Activated T-helper 9 cell treated with anti-CD3 and anti-CD28 coated beads, Interleukin-2, amount 50 U/mL, for 16 hours (primary cell): ENCODE measurements at places on chromosomes 11 and 22.

DNA sequence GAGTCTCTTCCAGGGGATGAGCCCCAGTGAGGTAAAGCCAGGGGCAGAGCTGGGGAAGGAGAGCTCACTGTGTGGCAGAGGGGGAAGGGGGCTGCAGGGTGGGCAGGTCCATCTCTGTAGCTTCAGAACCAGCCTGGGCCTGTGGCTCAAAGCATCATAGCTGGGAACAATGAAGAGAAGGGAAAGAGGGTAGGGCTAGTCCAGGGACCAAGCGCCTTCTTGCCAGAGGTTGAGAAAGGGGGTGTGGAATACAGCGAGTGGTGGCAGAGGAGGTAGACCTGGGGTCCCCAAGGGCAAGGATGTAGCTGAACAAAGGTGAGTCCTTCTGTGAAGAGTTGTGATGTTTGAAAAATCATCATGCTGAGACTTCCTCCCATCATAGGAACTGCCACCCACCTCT lies 1.2 kb upstream of the PLA2G3 start:
- no peak for DNase-seq

- no peak for DNase-seq
These were observed 300.4 kb upstream of the B3GAT1 start for GRCh38 chr11:134712228-134713145.

- no peak for DNase-seq
These were observed 65.5 kb upstream of the NUP160 start for GRCh38 chr11:47913529-47914244.

DNA sequence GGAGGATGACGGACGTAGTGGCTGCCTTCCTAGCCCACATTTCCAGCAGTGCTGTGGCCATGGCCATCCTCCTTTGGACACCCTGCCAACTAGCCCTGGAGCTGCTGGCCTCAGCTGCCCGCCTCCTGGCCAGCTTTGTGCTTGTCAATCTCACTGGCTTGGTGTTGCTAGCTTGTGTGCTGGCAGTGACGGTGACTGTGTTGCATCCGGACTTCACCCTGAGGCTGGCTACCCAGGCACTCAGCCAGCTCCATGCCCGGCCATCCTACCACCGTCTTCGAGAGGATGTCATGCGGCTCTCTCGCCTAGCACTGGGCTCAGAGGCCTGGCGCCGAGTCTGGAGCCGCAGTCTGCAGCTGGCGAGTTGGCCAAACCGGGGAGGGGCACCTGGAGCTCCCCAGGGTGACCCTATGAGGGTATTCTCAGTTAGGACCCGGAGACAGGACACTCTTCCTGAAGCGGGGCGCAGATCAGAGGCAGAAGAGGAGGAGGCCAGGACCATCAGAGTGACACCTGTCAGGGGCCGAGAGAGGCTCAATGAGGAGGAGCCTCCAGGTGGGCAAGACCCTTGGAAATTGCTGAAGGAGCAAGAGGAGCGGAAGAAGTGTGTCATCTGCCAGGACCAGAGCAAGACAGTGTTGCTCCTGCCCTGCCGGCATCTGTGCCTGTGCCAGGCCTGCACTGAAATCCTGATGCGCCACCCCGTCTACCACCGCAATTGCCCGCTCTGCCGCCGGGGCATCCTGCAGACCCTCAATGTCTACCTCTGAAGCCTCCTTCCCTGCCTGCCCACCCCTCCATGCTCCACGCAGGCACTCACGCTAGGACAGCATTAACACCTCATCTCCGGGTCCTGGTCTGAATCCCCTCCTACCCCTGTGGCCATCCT lies 1.6 kb downstream of the RNF26 start:
- DNase-seq = no peak

- DNase-seq = no peak
These were observed 22.2 kb downstream of the IL10RA start for GRCh38 chr11:118008271-118008911.

- no peak for DNase-seq
These were observed 101.9 kb downstream of the IGLL1 start for GRCh38 chr22:23478175-23478574.
